ENCODE measurements at places on chromosomes 13 and 19. TPM values are rescaled to one million over a fixed set of nuclear protein-coding genes. Genes with fewer than 3 reads are reported as not detected.

DNA sequence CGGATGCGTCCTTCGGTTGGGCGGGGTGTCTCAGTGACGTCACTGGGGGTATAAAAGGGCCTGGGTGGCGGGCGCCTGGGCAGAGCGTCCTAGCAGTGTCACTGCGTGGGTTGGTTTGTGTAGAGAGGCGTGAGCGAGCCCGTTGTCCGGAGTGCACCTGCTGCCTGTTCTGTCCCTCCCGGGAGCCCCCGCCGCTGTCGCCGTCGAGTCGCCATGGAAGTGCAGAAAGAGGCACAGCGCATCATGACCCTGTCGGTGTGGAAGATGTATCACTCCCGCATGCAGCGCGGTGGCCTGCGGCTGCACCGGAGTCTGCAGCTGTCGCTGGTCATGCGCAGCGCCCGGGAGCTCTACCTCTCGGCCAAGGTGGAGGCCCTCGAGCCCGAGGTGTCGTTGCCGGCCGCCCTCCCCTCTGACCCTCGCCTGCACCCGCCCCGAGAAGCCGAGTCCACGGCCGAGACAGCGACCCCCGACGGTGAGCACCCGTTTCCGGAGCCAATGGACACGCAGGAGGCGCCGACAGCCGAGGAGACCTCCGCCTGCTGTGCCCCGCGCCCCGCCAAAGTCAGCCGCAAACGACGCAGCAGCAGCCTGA lies 2.9 kb downstream of the IER2 start:
- peak; percentile 99 for DNase-seq

GRCh38 chr13:60178327-60178726 lies 14.6 kb upstream of the DIAPH3 start:
- DNase-seq = no peak

GRCh38 chr13:79185580-79185979 lies 220.5 kb downstream of the RBM26 start:
- no peak for DNase-seq

GRCh38 chr19:14943601-14944000 lies 2.3 kb downstream of the OR7C2 start:
- no peak for DNase-seq

The FSD1 gene
- not detected for total RNA-seq

The VAV1 gene
- total RNA-seq = 8.5 TPM

- DNase-seq = no peak
These were observed 8.4 kb downstream of the NPHS1 start for GRCh38 chr19:35843676-35844481.

DNA sequence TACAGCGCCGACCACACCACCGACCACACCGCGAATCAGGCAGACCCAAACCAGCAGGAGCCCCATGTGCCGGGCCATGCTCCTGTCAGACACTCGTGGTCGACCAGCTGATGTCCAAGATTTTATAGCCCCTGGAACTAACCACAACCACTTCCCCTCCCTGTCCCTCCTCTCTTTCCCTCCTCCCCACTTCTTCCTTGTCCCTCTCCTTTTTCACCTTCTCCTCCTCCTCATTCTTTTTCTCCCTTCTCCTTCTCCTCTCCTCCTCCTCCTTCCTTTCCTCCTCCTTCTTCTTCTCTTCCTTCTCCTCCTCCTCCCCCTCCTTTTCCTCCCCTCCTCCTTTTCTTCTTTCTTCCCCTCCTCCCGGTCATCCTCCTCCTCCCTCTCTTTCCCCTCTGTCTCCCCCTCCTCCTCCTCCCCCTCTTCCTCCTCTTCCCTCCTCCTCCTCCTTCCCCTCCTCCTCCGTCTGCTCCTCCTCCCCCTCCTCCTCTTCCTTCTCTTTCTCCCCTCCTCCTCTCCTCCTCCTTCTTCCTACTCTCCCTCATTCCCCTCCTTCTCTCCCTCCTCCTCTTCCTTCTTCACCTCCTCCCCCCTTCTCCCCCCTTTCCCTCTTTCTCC lies 670 bp downstream of the BSPH1 start:
- DNase-seq = no peak

DNA sequence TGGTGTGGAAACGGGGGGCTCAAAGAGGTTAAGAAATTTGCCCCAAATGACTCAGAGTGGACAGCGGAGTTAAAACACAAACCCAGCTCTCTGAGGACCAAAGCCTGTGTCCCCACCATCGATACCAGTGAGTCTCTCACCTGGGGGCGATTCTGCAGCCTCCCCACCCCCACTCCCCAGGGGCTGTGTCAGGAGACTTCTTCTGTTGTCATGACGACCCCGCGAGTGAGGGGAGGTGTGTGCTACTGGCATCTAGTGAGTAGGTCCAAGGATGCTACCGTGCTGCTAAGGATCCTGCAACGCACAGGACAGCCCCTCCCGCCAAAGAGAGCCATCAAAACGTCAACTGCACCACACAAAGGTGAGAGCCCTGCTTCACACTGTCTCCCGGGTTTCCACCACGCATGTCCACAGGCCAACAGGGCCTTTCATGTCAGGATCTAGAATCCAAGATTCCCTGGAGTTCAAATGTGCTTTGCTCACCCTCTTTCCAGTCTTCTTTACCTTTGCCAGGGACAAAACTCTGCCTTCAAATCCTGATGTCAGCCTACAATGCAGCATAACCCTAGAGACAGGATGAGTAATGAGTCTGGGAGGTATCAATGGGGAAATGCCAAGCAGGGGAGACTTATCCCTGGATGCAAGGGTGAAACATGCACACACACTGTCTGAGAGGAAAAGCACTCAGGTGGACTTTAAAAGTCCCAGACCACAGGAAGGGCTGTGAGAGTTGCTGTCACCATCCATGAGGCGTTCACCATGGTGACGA lies 3.9 kb downstream of the RANBP3 start:
- DNase-seq = no peak

The F2RL3 gene
- total RNA-seq = 4.2 TPM

GRCh38 chr19:51469162-51469561 lies 9.2 kb upstream of the CEACAM18 start:
- DNase-seq = peak; percentile 3

- DNase-seq = no peak
These were observed 121.7 kb downstream of the NHLRC3 start for GRCh38 chr13:39159846-39160370.
